ENCODE measurements at places on chromosomes 4 and X. TPM values are rescaled to one million over a fixed set of nuclear protein-coding genes. Genes with fewer than 3 reads are reported as not detected.

- peaks cover 11% of the 10 kb centered on the region for H3K4me1 ChIP-seq
- peaks cover 7% of the 10 kb centered on the region for H3K36me3 ChIP-seq
- no peaks in the 10 kb centered on the region for H3K27me3 ChIP-seq
- DNase-seq = no peak
- no peak overlapping the region for H3K4me3 ChIP-seq
- H3K27ac ChIP-seq = no peak overlapping the region
These were observed 2.2 kb upstream of the ACSL4 start for GRCh38 chrX:109735202-109735744.

CDX4 gene
- total RNA-seq = not detected

DNA sequence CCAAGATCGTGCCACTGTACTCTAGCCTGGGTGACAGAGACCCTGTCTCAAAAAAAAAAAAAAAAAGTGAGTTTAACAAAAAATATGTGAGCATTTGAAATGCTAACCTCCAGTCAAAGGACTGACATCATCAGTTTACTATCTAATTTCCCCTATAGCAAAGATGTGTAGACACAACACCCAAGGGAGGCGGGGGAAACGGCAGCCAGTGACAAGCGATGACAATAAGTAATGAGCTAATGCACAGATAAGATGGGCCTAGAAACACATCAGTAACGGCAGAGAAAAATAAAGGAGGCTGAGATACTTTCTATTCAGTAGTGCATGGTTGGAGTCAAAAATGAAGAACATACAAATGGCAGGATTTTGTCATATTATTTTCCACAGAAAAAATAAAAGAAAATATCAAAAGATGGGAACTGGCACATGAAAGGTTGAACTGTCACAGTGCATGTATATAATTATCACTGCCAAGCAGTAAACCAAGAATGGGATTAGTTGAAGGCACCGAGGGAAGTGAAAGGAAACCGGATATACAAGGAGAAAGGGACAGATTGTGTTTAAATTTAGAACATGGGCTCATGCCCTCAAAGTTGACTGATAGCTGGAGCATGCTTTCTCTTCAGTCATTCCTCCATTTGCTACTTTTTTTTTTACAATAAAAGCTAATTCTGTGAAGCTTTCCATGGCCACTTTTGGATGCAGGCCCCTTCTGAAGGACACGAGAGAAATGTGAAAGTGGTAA is 41.8 kb downstream of the IGFBP7 start:
- no peaks in the 10 kb centered on the region for H3K27me3 ChIP-seq
- H3K4me3 ChIP-seq = no peak overlapping the region
- no peaks in the 10 kb centered on the region for H3K36me3 ChIP-seq
- DNase-seq = no peak
- H3K27ac ChIP-seq = no peak overlapping the region

- peaks cover 2% of the 10 kb centered on the region for H3K27me3 ChIP-seq
- H3K4me1 ChIP-seq = no peaks in the 10 kb centered on the region
- H3K27ac ChIP-seq = no peak overlapping the region
- no peaks in the 10 kb centered on the region for H3K36me3 ChIP-seq
- H3K4me3 ChIP-seq = no peak overlapping the region
These were observed 158.5 kb upstream of the S100G start for GRCh38 chrX:16491461-16491860.

TAF1 gene
- 36.6 TPM for total RNA-seq

- no peak for DNase-seq
- peaks cover 4% of the 10 kb centered on the region for H3K27me3 ChIP-seq
- H3K36me3 ChIP-seq = no peaks in the 10 kb centered on the region
These were observed 51.5 kb upstream of the FTHL17 start for GRCh38 chrX:31123335-31123734.

DNA sequence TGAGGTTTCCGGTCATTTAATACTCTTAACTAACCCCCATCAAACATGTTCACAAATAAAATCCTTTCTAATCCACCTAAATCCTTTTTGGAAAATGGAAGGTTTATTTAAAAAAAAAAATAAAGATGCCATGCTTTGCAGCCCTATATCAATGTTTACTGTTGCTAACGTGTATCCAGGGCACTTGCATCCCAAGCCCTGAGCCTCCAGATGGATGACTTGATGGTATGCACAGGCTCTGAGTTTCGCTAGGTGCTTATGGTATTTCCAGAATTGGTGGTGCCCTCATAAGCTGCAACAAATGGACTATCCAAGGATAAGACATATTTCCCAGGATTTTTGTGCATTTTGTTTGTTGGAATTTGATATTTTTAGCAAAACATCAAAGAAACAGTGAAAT is 257.7 kb downstream of the PRDM5 start:
- no peak overlapping the region for H3K27ac ChIP-seq
- no peaks in the 10 kb centered on the region for H3K4me1 ChIP-seq
- no peak for DNase-seq
- H3K36me3 ChIP-seq = no peaks in the 10 kb centered on the region

DNA sequence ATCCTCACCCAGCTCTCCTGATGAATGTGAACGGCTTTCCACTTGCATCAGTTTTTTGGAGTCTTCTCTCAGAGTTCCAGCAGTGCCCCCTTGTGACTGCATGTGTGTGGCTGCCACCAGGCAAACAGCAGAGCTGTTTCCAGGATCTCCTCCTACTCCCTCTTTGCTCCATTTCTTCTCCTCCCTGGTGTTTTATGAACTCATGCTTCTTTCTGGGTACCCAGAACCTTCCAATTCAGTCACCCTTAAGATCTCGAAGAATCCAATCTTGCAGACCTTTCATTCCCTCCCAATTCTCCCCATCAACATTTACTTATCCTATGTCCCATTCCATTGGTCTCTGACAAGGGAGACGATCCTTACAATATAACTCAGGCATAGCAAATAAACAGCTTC is 6.8 kb upstream of the TCEANC start:
- no peaks in the 10 kb centered on the region for H3K36me3 ChIP-seq
- H3K27me3 ChIP-seq = no peaks in the 10 kb centered on the region
- peaks cover 12% of the 10 kb centered on the region for H3K4me1 ChIP-seq
- DNase-seq = peak; percentile 68
- H3K27ac ChIP-seq = no peak overlapping the region

DNA sequence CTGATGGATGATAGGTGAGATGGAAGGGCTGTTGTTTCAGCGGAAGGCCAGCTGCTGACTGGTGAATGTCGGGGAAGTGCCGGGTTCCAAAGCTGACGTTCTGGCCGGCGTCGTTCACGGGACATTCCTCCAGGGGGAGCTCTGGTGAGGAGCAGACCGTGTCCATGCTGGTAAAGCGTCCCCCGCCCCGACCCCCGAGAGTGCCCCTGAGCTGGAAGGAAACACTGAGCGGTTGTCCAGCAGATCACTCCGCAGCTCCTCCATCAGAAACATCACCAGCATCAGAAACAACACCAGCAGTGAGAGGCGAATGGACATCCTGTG is 18.6 kb upstream of the ADRA2C start:
- no peak overlapping the region for H3K27ac ChIP-seq
- no peak overlapping the region for H3K4me3 ChIP-seq
- H3K36me3 ChIP-seq = no peaks in the 10 kb centered on the region
- peaks cover 40% of the 10 kb centered on the region for H3K27me3 ChIP-seq
- DNase-seq = peak; percentile 43

SSX2 gene
- not detected for total RNA-seq

SEC24B gene
- 24.6 TPM for total RNA-seq

DNA sequence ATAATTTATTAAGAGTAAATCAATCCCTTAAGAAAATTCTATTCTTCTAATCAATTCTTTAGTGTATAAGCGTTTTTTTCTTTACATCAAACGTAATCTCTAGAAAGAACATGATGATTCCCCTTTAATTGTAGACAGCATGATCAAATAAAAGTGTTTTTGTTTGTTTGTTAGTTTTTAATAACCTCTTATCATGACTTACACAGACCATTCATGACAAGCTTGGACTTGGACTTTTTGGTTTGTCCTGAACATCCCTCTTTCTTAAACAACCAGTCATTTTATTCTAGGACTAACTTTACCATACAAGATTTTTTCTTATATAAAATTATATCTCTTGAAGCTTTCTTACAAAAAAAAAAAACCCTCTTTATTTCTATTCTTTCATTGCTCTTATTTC is 344.6 kb upstream of the SPOCK3 start:
- no peaks in the 10 kb centered on the region for H3K4me1 ChIP-seq
- no peaks in the 10 kb centered on the region for H3K36me3 ChIP-seq
- H3K27me3 ChIP-seq = no peaks in the 10 kb centered on the region
- H3K27ac ChIP-seq = no peak overlapping the region
- H3K4me3 ChIP-seq = no peak overlapping the region

SHROOM4 gene
- total RNA-seq = not detected

TAF9B gene
- total RNA-seq = 18.3 TPM

GRCh38 chrX:85379174-85379907 is at the start of gene POF1B:
TSS of gene POF1B (minus strand) at chrX:85379665. CDS start at chrX:85379454, 211 bp downstream.
- no peak within 1 kb of the TSS for H3K27ac ChIP-seq
- H3K27me3 ChIP-seq = no peaks in the 10 kb centered on the region
- no peaks in the 10 kb centered on the region for H3K36me3 ChIP-seq
- H3K4me1 ChIP-seq = no peaks in the 10 kb centered on the region
- H3K4me3 ChIP-seq = no peak within 1 kb of the TSS

KIT gene
- not detected for total RNA-seq

- no peaks in the 10 kb centered on the region for H3K36me3 ChIP-seq
- H3K4me1 ChIP-seq = no peaks in the 10 kb centered on the region
- H3K27me3 ChIP-seq = no peaks in the 10 kb centered on the region
- no peak overlapping the region for H3K4me3 ChIP-seq
- DNase-seq = no peak
- H3K27ac ChIP-seq = no peak overlapping the region
These were observed 90.2 kb downstream of the CBR4 start for GRCh38 chr4:168919706-168920324.

SSX4 gene
- total RNA-seq = not detected

- no peaks in the 10 kb centered on the region for H3K36me3 ChIP-seq
- H3K4me3 ChIP-seq = no peak overlapping the region
- H3K27ac ChIP-seq = no peak overlapping the region
- no peaks in the 10 kb centered on the region for H3K27me3 ChIP-seq
- peaks cover 7% of the 10 kb centered on the region for H3K4me1 ChIP-seq
- peak; percentile 7 for DNase-seq
These were observed 39.9 kb upstream of the SPINK2 start for GRCh38 chr4:56861360-56861759.

DNA sequence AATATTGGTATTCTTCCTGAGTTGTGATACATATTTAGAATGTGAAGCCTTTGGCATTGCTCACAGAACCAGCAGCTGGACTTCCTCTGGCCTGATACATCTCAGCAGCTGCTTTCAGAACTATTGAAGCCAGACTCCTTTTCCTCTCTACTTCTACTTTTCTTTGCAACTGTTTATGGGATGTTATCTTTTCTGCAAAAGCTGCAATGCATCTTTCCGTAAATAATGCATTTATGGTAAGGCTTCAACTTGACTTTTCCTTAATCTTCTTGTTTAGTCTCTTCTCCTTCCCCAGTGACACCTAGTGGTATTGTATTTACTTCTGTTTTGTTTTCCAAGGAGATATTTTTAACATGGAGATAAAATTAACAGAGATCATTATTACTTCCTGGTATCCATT is 1548.7 kb downstream of the PCDH7 start:
- no peak overlapping the region for H3K27ac ChIP-seq
- H3K4me3 ChIP-seq = no peak overlapping the region
- no peaks in the 10 kb centered on the region for H3K36me3 ChIP-seq

DNA sequence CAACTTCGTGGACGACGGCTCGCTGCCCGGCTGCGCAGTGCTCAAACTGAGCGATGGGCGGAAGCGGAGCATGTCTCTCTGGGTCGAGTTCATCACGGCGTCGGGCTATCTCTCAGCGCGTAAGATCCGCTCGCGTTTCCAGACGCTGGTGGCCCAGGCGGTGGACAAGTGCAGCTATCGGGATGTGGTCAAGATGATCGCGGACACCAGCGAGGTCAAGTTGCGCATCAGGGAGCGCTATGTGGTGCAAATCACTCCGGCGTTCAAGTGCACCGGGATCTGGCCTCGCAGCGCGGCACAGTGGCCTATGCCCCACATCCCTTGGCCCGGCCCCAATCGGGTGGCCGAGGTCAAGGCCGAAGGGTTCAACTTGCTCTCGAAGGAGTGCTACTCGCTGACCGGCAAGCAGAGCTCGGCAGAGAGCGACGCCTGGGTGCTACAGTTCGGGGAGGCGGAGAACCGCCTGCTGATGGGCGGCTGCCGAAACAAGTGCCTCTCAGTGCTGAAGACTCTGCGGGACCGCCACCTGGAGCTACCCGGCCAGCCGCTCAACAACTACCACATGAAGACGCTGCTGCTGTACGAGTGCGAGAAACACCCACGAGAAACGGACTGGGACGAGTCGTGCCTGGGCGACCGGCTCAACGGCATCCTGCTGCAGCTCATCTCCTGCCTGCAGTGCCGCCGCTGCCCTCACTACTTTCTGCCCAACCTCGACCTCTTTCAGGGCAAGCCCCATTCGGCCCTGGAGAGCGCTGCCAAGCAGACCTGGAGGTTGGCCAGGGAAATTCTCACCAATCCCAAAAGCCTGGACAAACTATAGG is 1.5 kb downstream of the MAB21L2 start:
- H3K27me3 ChIP-seq = no peaks in the 10 kb centered on the region
- H3K4me3 ChIP-seq = no peak overlapping the region
- no peaks in the 10 kb centered on the region for H3K4me1 ChIP-seq
- H3K27ac ChIP-seq = no peak overlapping the region

ACE2 gene
- not detected for total RNA-seq

DNA sequence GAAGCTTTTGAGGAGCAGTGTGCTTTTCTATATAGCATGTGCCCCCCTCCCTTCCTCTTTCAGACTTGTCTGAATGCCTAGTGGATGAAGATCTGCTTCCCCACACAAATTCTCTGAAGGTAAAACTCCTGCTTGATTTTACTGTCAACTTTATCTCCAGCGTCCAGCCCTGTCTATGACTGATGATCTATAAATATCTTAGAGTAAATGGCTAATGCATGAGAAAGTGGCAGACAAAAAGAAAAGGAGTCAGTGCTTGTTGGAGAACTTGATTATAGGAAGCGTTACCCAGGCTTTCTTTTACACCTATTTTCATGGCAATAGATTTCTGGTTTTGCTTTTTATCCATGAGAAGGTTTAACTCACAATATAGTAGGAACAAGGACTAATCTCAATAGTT is 168.3 kb upstream of the HS3ST1 start:
- no peak for DNase-seq
- no peaks in the 10 kb centered on the region for H3K4me1 ChIP-seq
- H3K27ac ChIP-seq = no peak overlapping the region
- no peak overlapping the region for H3K4me3 ChIP-seq
- no peaks in the 10 kb centered on the region for H3K36me3 ChIP-seq

KCND1 gene
- 2.5 TPM for total RNA-seq

- no peaks in the 10 kb centered on the region for H3K4me1 ChIP-seq
- H3K4me3 ChIP-seq = no peak overlapping the region
- H3K36me3 ChIP-seq = no peaks in the 10 kb centered on the region
- H3K27me3 ChIP-seq = peaks cover 2% of the 10 kb centered on the region
These were observed 323 bp downstream of the PDE6B start for GRCh38 chr4:625631-626161.

UGT2A3 gene
- not detected for total RNA-seq

NHSL2 gene
- 0.21 TPM for total RNA-seq

DNA sequence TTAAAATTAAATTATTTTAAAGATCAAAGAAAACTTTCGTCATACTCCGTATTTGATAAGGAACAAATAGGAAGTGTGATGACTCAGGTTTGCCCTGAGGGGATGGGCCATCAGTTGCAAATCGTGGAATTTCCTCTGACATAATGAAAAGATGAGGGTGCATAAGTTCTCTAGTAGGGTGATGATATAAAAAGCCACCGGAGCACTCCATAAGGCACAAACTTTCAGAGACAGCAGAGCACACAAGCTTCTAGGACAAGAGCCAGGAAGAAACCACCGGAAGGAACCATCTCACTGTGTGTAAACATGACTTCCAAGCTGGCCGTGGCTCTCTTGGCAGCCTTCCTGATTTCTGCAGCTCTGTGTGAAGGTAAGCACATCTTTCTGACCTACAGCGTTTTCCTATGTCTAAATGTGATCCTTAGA is at the start of gene CXCL8:
Gene CXCL8, plus strand, starts transcription at position 217 of the 426 bp plus-strand sequence. Its CDS starts 90 bp downstream, at position 307.
- no peak within 1 kb of the TSS for H3K27ac ChIP-seq
- H3K4me3 ChIP-seq = no peak within 1 kb of the TSS
- peaks cover 7% of the 10 kb centered on the region for H3K4me1 ChIP-seq
- H3K27me3 ChIP-seq = peaks cover 4% of the 10 kb centered on the region
